Activated T-helper 2 cell treated with anti-CD3 and anti-CD28 coated beads, Interferon-gamma antibody, Interleukin-2, Interleukin-4, amounts not matched to agents 10 μg/mL and 5 μg/mL and 100 μg/mL, durations not matched to agents 14 hours and 24 hours and 36 hours (primary cell): ENCODE measurements at places on chromosomes 13 and 19. TPM values are rescaled to one million over a fixed set of nuclear protein-coding genes. Genes with fewer than 3 reads are reported as not detected.

Gene RCBTB1
- total RNA-seq, result 13.5 and 16.0 TPM in 2 replicates

Gene CLEC17A
- 0.14 TPM in 1 of 2 replicates, not detected in the other for total RNA-seq

Gene ELSPBP1
- total RNA-seq, result not detected in 2 replicates

Gene SMIM44
- not detected in 2 replicates for total RNA-seq

Gene DACT3
- 6.1 and 6.5 TPM in 2 replicates for total RNA-seq

Gene ZNF560
- total RNA-seq, result not detected in 2 replicates

Gene MCF2L
- total RNA-seq, result 0.23 TPM in 1 of 2 replicates, not detected in the other

Gene PROZ
- not detected in 2 replicates for total RNA-seq

Gene MPHOSPH8
- 43.5 and 46.4 TPM in 2 replicates for total RNA-seq

Gene PGLYRP1
- not detected in 2 replicates for total RNA-seq

Gene DEDD2
- total RNA-seq, result 32.1 and 33.6 TPM in 2 replicates

Gene BRME1
- total RNA-seq, result 14.9 and 15.3 TPM in 2 replicates

Gene ERICH4
- total RNA-seq, result not detected in 2 replicates

Gene VWA8
- total RNA-seq, result 21.7 and 22.5 TPM in 2 replicates

Gene PDE4A
- total RNA-seq, result 105 TPM in 2 replicates

Gene ADAT3
- total RNA-seq, result 9.1 and 9.9 TPM in 2 replicates

Gene PPP2R1A
- 218 and 225 TPM in 2 replicates for total RNA-seq

Gene TSKS
- 2.0 and 2.3 TPM in 2 replicates for total RNA-seq

Gene CERS1
- total RNA-seq, result 0.09 and 0.18 TPM in 2 replicates

Gene NAT14
- total RNA-seq, result 20.0 and 20.2 TPM in 2 replicates

Gene CRB3
- total RNA-seq, result 0.46 TPM in 1 of 2 replicates, not detected in the other

Gene NOVA2
- total RNA-seq, result 0.14 TPM in 1 of 2 replicates, not detected in the other
